Astrocyte of the spinal cord (primary cell): ENCODE measurements at places on chromosomes 16 and 17.

GRCh38 chr16:22240023-22240710, 34.1 kb downstream of the EEF2K start:
- no peak for DNase-seq

- peak; percentile 55 for DNase-seq
Measured at GRCh38 chr17:48030531-48030930, 7.1 kb downstream of the COPZ2 start.

GRCh38 chr17:30318155-30318554, 15.7 kb downstream of the TMIGD1 start:
- DNase-seq, result no peak

GRCh38 chr16:79261481-79261940, 339.0 kb downstream of the MAF start:
- no peak for DNase-seq

DNA sequence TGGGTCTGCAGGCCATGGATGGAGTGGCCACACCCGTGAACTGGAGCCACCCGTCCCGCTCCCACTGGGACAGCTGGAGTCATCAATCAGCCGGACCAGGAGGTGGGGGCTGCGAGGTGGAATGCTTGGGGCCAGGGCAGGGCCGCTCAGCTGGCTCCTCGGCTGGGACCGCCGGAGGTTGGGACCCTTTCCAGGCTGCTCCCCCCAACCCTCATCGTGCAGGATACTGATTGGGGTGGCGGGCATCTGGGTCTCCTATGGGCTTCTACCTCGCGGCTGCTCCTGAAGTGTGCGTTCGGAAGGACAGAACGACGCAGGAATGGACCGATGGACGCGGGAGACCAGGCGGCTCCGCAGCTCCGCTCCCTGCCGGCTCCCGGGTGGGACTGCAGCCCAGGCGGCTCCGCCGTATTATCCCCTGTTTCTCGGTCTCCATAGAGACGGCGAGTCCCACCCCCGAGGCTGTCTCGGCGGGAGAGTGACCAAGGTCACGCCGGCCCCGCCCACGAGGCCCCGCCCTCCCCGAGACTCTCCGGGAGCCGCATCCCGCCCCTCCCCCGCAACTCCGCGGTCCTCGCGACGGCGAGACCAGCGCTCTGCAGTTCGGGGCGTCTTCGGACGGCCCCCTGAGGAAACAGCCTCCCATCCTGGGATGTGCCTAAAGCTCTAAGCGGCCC, at the start of gene TPPP3:
Gene TPPP3, minus strand, starts transcription at position 388 of the 677 bp plus-strand sequence. CDS start 2,387 bp downstream, outside the sequence.
- DNase-seq, result peak; percentile 84

DNA sequence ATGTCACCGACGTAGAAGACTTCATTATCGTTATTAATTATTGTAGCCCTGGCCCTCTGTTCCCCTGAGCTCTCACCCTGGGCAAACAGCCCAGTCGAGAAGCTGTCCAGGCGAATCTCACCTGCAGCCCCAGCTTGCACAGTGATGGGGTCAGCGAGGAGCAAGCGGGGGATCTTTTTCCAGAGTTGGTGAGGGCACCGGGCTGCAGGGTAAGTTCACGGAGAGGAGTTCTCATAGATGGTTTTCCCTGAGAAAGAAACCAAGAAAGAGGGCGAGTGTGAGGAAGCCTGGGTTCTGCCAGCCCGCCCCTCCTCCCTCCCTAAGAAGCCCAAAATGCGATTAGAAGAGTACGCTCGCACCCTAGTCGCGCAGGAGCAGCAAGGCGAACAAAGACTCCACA, 436 bp downstream of the SPAG5 start:
- DNase-seq, result no peak

GRCh38 chr17:81413497-81414135, 18.4 kb downstream of the BAHCC1 start:
- DNase-seq, result no peak

GRCh38 chr16:85019659-85020245, 7.8 kb upstream of the KIAA0513 start:
- DNase-seq, result no peak

DNA sequence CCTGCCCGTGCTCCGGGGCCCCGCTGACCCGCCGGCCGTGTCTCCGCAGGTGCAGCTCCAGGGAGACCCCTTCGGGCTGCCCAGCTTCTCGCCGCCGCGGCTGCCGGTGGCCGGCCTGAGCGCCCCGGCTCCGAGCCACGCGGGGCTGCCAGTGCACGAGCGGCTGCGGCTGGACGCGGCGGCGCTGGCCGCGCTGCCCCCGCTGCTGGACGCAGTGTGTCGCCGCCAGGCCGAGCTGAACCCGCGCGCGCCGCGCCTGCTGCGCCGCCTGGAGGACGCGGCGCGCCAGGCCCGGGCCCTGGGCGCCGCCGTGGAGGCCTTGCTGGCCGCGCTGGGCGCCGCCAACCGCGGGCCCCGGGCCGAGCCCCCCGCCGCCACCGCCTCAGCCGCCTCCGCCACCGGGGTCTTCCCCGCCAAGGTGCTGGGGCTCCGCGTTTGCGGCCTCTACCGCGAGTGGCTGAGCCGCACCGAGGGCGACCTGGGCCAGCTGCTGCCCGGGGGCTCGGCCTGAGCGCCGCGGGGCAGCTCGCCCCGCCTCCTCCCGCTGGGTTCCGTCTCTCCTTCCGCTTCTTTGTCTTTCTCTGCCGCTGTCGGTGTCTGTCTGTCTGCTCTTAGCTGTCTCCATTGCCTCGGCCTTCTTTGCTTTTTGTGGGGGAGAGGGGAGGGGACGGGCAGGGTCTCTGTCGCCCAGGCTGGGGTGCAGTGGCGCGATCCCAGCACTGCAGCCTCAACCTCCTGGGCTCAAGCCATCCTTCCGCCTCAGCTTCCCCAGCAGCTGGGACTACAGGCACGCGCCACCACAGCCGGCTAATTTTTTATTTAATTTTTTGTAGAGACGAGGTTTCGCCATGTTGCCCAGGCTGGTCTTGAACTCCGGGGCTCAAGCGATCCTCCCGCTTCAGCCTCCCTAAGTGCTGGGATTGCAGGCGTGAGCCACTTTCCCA, 5.9 kb downstream of the CTF1 start:
- peak; percentile 28 for DNase-seq

DNA sequence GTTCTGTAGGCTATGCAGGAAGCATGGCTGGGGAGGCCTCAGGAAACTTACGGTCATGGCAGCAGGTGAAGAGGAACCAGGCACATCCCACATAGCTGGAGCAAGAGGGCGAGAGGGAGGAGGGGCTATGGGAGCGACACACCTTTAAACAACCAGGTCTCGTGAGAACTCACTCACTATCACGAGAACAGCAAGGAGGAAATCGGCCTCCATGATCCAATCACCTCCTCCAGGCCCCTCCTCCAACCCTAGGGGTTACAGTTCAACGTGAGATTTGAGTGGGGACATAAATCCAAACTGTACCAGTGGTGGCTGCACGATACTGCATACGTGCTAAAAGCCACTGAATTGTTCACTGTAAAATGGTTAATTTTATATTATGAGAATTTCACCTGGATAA, 26.1 kb upstream of the ENPP7 start:
- no peak for DNase-seq

DNA sequence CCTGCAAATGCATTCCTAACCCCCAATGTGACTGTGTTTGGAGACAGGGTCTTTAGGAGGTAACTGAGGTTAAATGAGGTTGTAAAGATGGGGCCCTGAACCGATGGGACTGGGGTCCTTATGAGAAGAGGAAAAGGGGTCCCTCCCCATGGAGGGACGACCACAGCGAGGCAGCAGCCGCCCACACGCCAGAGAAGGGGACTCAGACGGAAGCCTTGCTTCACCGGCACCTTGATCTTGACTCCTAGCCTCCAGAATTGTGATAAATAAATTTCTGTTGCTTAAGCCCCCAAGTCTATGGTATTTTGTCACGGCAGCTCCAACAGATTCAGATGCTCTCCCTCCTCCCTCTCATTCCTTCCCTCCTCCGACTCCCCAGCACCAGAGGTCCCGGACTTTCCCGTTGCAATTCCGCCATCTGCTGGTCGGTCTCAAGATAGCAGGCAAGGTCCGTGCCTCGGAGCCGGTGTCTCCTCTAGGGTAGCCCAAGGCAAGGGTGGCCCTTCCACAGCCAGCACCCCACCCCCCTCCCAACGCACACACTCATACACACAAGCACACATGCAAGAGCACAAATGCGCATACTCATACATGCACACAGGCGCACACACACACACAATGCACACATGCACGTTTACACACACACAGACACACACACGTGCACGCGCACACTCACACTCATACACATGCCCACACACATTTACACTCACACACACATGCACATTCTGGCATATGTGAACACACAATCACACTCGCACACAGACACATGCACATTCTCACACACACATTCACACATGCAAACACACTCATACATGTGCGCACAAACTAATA, 23.1 kb upstream of the C16orf78 start:
- DNase-seq, result peak; percentile 20

DNA sequence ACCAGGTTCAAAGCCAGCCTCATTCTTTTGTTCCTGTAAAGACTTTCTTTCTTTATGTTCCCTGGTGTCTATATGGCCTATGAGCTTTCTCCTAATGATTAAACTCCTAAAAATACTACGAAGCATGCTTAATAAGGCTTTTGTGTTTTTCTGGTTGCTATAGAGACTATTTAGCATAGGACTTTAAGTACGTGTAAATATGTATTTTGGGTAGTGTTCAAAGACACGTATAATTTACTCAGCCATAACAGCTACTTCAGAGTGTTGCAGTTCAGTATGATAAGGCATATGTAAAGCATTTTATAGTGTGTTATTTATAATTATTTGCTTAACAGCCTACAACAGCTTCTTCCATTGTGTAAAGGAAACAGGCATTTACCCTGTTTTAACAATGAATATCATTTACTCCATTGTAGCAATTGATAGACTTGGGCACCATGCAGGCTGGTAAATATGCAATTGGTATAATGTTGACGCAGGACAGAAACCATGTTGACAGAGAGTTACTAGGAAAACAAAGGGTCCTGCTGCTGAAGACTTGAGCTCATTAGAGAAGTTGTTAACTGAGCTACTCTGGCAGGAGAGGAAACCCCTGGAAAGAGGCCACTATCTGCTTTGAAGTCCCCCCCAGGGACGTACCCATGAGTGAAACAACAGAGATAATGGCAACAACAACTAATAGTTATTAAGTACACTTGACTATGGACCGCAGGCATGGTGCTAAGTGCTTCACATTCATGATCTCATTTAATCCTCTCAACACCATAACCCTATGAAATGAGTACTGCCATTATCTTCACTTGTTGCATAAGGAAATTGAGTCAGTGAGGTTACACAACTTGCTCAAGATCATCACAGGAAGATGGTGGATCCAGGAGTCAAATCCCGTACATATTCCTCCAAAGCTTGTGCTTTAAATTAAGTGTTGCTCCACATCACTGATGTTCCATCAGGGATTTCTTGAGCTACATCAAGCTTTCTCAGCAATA, 342.2 kb upstream of the DYNLRB2 start:
- DNase-seq, result peak; percentile 54

DNA sequence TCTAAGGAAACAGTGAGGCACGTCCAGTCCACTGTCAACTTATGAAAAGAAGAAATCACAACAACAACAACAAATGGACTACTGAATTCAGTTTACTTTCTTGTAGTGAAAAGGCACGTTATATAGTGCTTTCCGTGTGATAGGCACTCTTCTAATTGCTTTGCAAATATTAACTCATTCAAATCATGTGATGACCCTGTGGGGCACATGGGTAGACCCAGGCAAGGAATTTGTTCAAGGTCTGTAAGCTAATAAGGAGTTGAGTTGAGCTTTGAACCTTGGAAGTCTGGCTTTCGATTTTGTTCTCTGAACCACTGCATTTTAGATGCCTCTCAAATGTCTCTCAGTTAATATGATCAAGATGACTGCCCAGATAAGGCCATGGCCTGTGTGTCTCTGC, 295.1 kb upstream of the RBFOX1 start:
- no peak for DNase-seq

- DNase-seq, result no peak
Measured at GRCh38 chr17:71934520-71934919, 186.3 kb upstream of the SOX9 start.

- DNase-seq, result peak; percentile 10
Measured at GRCh38 chr17:71342737-71343136, 778.1 kb upstream of the SOX9 start.

GRCh38 chr16:54049591-54050458, 236.8 kb downstream of the IRX3 start:
- DNase-seq, result no peak

GRCh38 chr17:13281626-13282025, 263.8 kb upstream of the ELAC2 start:
- no peak for DNase-seq

- DNase-seq, result no peak
Measured at GRCh38 chr17:7079581-7080455, at the start of gene CLEC10A. Gene CLEC10A, minus strand, starts transcription at chr17:7080251. Its CDS starts 1,439 bp downstream, at chr17:7078812.

- DNase-seq, result peak; percentile 62
Measured at GRCh38 chr17:4420692-4421131, 13.0 kb upstream of the SPNS3 start.

DNA sequence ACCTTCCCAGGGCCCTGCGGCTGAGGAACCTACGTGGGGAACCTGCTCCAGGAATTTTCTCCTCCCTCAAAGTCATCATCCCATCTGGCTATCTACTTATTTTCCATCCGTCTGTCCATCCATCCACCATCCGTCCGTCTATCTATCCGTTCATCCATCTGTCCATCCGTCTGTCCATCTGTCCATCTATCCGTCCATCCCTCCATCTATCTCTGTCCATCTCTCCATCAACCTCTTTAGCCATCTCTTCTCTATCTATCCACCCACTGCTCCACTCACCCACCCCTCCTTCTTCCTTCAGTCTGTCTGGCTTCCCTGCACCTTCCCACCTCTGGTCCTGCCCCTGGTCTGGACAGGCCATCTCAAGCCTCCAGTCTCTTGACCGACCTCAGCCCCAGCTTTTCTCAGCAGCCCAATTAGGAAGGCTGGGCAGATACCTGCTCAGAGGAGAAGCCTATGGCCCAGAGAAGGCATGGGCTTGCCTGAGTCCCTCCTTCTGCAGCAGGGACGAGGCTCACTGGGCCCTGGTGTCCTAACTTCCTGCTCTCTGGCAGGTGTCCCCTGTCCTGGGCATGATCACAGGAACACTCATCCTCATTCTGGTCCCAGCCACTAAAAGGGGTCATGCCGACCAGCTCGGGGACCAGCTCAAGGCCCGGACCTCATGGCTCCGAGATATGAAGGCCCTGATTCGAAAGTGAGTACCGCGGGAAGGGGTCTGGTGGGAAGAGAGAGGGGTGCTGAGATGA, 23.0 kb downstream of the MYBBP1A start:
- DNase-seq, result no peak

- peak; percentile 70 for DNase-seq
Measured at GRCh38 chr17:43576563-43577229, 30.6 kb upstream of the ETV4 start.

GRCh38 chr17:62188713-62189112, 123.6 kb upstream of the MED13 start:
- no peak for DNase-seq

- no peak for DNase-seq
Measured at GRCh38 chr16:78666318-78666717, 566.9 kb downstream of the WWOX start.
